ENCODE measurements at places on chromosomes 2 and 18. TPM values are rescaled to one million over a fixed set of nuclear protein-coding genes. Genes with fewer than 3 reads are reported as not detected.

The ADAM23 gene
- 20.0 TPM for total RNA-seq

DNA sequence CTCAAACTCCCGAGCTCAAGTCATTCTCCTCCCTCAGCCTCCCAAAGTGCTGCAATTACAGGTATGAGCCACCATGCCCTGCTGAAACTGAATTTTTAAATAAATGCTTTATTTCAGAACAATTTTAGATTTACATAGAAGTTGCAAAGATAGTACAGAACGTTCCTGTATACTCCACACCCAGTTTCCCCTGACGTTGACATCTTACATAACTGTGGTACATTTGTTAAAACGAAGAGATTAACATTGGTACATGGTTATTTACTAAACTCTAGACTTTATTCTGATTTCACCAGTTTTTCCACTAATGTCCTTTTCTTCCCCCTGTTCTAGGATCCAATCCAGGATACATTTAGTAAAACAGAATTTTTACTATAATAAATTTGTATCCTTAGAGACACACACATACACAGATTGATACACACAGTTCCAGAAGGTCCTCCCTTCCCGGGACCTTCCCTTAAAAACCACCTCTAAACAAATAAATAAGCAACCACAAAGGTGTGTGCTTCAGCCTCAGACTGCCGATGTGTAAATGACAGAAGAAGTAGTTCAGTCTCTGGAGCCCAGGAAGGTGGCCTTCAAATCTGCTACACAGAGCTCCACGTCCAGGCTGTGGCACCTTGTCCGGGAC, 6.9 kb downstream of the NEU2 start:
- DNase-seq = no peak

- no peak for DNase-seq
Measured at GRCh38 chr2:46554397-46554796, 75.0 kb downstream of the TMEM247 start.

- no peak for DNase-seq
Measured at GRCh38 chr2:151971301-151972051, 127.4 kb downstream of the CACNB4 start.

GRCh38 chr18:75008186-75008585, 200.8 kb downstream of the PTGR3 start:
- no peak for DNase-seq

GRCh38 chr2:84865181-84865783, 15.6 kb downstream of the TRABD2A start:
- peak; percentile 40 for DNase-seq
